NT2/D1 (cell line): ENCODE measurements at places on chromosomes 16 and 17.

GRCh38 chr17:76567634-76568432, 17.8 kb downstream of the ST6GALNAC2 start:
- no peak for DNase-seq

DNA sequence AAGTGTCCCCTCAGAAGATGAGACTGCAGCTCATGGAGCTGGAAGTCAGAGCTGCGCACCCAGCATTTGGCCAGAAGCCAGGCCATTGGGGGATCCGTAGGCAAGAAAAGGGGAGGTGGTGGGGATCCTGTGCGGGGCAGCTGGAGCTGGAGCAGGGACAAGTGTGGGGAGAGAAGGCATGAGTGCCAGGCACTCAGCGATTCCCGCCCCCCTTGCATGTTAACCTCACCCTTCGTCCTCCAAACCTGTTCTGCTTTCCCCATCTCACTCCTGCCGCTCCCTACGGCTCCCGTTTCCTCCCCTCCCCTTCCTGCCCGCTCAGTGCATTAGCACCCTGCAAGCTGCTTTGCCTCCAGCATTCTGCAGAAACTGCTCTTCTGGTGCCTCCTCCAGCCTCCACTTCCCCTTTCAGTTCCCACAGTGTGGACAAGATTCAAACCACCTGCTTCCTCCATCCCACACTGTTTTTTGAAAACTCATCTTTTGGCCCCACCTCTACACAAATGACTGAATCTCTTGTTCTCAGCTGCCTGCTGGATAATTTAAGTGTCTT, 5.6 kb downstream of the ALOX15 start:
- no peak for DNase-seq

DNA sequence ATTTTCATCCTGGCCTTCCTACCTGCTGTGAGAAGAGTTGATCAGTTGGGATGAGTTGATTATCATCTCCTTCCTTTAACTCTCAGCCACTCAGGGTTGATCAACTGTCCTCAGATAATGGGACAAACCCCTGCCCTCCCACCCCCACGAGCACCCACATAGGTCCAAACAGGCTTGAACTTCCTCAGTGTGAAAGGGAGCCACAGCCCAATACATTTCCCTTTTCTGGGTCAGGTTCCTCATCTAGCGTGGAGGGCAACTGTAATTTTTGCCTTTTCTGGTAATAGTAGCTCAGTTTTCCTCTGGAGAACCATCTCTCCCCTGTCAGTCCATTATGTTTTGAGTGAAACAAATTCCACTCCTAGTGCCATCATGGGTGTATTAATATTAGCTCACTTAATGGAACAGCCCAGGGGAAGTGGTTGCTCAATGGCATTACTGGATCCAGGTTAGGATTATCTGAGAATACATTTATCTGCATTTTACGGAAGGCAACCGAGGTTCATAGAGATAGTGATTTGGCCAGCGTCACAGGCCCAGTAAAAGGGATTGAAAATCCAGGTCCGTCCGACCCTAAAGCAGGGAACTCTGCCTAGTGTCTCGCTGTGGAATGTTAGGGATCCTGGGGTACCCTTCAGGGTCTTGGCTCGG, 476 bp upstream of the LPCAT2 start:
- DNase-seq = no peak

GRCh38 chr16:56420613-56421012, 4.7 kb downstream of the AMFR start:
- DNase-seq = no peak

GRCh38 chr17:64326420-64327054, 63.5 kb upstream of the TEX2 start:
- no peak for DNase-seq

- DNase-seq = no peak
Measured at GRCh38 chr17:58264407-58265103, 16.2 kb downstream of the MPO start.

DNA sequence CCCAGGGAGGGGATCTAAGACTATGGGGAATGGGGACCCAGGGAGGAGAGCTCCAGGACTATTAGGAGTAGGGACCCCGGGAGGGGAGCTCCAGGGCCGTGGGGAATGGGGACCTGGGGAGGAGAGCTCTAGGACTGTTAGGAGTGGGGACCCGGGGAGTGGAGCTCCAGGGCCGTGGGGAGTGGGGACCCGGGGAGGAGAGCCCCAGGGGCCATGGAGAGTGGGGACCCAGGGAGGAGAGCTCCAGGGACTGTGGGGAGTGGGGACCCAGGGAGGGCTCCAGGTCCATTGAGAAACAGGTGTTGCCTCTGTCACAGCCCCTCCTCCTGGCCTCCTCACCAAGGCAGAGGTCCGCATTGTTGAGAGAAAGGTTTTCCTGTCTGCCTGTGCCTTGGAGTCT, 16.0 kb downstream of the MPRIP start:
- DNase-seq = no peak

DNA sequence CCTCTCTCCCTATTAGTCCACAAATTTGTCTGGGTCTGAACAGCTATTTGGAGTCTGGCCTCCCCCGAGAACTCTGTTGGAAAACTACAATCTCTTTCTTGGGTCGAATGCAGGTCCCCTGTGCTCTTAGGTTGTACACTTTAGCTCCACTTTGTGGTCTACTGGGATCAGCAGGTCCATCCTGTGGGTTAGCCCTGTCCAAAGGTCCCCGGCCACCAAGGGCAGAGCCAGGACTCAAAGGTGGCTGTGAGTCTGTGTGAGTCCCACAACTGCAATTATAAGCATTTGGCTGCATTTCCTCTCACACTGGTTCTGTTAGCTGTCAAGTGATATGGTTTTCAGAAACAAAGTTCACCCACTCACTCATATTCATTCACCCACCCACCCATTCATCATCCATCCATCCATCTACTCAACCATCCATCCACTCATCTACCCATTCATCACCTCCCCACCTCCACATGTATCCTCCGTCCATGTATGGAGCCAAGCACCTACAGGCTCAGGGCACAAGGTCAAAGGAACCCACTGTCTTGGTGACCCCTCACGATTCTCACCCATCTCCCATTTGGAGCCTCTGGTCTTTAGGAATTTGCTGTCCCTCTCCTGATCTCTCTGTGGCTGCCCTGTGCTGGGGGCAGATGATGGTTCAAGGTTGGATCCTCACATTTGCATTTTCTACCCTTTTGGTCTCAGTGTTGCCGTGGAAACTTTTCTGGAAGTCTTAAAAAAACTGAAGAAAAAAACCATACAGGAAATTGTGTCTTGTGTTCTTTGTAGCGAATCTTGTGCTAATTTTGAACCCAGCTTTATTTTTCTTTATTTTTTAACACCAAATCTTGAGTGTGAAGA, 45.8 kb downstream of the IRF8 start:
- no peak for DNase-seq

DNA sequence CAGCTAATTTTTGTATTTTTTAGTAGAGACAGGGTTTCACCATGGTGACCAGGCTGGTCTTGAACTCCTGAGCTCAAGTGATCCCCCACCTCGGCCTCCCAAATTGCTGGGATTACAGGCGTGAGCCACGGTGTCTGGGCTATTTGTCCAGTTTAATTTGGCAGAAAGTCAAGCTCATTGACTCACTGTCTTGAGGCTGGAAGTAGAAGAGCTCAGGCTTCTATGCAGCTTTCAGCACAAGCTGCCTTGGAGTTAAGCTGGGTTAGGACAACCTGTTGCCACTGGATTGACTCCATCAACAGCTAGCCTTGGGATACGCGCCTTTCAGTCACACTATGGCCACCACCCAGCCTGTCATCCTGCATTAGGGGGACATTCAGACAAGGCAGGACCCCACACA, 76.2 kb upstream of the DNAH17 start:
- DNase-seq = no peak

DNA sequence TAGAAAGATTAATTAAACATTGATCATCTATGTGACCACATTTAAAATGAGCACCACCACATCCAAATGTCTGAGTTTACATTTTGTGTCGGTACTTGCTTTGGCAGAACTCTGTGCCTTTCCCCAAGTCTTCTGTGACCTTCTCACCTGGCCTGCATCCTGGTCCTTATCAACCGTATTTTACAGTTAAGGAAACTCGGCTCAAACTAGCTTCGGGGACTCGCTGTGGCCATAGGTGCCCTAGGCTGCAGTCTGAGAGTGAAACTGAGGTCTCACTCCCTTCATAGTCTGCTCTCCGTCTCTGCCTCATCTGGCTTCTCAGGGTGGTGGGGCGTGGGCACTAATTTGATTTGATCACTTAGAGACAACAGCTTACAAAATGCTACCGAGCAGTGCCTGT, 555.5 kb downstream of the WWOX start:
- DNase-seq = no peak

- DNase-seq = no peak
Measured at GRCh38 chr17:60293580-60294335, 98.2 kb downstream of the USP32 start.

- no peak for DNase-seq
Measured at GRCh38 chr16:12600536-12601256, 203.0 kb downstream of the CPPED1 start.

DNA sequence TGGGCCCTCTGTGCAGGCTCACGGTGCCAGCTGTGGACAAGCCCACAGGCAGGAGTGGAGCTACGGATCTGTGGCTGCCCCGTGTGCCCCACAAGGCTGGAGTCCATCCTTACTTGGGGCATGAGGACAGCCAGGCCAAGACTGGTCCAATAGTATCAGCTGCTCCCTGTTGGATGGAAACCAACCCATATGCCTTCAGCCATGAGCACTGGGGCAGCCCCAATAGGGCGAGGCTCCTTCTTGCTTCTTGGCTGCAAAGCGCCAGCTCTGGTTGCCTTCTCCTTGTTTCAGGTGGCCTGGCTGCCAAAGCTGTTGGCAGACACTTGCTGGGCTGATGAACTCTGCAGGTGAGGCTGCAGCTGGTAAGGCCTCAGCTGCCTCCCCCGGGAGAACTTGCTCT, 188.0 kb downstream of the ENGASE start:
- DNase-seq = no peak

DNA sequence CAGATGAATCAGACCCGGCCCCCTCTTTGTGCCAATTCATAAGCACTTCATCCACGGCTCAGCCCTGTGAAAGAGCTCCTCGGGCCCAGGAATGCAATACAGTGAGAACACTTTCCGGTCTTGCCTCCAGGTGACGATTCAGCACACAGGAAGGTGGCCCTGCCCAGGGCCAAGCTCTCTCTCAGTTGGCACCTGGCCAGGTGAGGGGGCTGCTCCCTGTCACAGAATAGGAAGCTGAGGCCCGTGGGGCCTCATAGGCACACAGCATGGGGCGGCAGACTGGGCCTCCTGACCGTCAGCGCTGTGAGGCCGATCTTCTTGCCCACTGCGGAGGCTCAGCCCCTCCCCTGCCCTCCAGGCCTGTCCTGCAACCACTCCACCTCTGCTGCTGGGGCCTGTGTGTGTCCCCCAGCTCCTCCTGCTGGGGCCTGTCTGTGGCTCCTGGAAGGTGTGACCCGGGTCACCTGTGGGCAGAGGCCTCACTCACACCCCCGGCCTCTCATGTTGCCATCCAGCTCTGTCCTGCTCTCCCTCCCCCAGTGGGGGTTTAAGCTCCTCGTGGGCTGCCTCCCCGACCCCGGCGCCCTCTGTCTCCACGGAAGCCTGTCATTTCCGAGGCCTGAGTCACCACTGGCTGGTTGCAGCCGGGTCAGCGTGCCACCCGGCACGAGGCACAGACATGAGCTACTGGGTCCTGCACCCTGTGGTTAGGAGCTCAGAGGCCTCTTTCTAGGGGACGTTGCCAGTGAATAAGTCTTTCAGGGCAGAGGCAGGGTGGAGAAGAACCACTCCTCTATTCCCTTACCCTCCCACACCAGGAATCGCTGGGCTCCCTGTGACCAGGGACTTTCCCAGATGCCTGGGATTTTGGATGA, 114.4 kb downstream of the SEC14L1 start:
- DNase-seq = no peak

DNA sequence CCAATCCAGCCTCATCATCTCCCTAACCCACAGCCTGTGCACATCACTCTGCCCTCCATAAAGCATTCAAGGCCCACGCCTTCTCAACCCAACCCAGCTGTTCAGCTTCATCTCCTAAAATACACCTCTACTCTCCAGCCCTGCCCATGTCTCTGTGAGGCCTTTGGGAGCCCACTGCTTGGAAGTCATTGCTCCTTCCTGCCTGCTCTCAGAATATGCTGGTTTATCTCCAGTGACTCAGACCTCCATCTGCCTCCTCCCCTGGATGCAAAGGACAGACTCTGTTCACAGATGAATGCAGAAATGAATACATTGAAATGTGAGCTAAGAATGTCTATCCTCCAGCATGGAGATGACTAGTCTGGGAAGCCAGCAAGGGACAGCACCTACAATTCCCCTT, 19.0 kb downstream of the KCNG4 start:
- no peak for DNase-seq

- no peak for DNase-seq
Measured at GRCh38 chr16:77183137-77183536, 7.9 kb upstream of the MON1B start.

GRCh38 chr16:12801511-12802042, 2.1 kb downstream of the CPPED1 start:
- DNase-seq = no peak

- DNase-seq = no peak
Measured at GRCh38 chr16:87924811-87925670, 11.3 kb downstream of the CA5A start.

- DNase-seq = no peak
Measured at GRCh38 chr16:77406680-77407079, 28.2 kb downstream of the ADAMTS18 start.
